HFFc6 (cell line): ENCODE measurements at places on chromosomes 11 and 22. TPM values are rescaled to one million over a fixed set of nuclear protein-coding genes. Genes with fewer than 3 reads are reported as not detected.

GRCh38 chr11:75428281-75428724 is 4.7 kb downstream of the KLHL35 start:
- H3K4me3 ChIP-seq = no peak overlapping the region
- H3K27me3 ChIP-seq = peaks cover 40% of the 10 kb centered on the region
- no peak overlapping the region for H3K27ac ChIP-seq
- H3K4me1 ChIP-seq = peaks cover 4% of the 10 kb centered on the region; the same call in 1 of the 2 replicates
- peaks cover 4% of the 10 kb centered on the region for H3K36me3 ChIP-seq

DNA sequence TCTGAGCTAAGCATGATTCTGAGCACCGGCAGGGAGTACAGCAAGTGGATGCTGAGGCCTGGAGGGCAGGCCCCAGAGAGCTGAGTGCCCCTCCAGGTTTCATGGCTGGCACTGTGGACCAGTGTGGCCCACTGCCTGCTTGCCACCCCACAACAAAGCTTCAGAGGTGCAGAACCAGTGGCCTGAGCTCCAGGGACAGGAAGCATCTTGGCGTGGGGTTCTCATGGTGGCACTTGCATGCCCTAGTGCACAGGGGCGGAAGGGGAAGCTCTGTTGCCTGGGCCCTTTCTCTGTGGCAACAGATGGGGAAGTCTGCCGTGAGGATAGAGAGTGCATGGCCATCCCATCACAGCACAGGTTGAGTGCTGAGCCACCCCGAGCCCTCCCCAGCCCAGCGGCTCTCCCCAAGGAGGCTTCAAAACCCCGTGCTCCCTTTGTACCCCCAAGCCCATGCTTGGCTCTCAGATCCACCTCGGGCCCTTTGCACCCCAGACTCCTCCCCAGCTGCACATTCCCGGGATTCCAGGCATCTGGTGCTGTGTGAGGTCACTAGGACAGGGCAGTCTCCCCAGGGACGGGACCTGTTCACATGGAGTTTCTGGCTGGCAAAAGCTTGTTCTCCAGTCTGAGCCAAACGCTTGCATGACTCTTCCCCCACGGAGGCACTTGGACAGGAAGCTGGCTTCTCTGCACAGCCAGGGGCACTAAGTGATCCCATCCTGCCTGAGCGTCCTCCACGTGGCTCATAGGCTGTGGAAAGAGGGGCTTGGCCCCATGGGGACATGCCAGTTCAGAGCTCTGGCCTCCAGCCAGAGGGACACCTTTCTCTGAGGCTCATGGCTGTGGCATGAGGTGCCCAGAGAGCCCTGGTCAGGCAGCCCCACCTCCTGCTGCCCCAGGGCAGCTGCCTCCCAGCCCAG is 4.2 kb downstream of the SLC25A1 start:
- peak; percentile 73 for DNase-seq
- H3K27me3 ChIP-seq = peaks cover 4% of the 10 kb centered on the region
- H3K4me3 ChIP-seq = peak overlapping the region; percentile 34
- peaks cover 11% of the 10 kb centered on the region; the same call in 1 of the 2 replicates for H3K36me3 ChIP-seq
- H3K27ac ChIP-seq = peak overlapping the region; percentile 98

GRCh38 chr11:64219354-64219684 is 6.7 kb downstream of the TRPT1 start:
- peaks cover 19% of the 10 kb centered on the region for H3K4me1 ChIP-seq
- H3K4me3 ChIP-seq = no peak overlapping the region
- no peak overlapping the region for H3K27ac ChIP-seq
- DNase-seq = no peak
- H3K27me3 ChIP-seq = no peaks in the 10 kb centered on the region; the same call in none of the 2 replicates

Gene B3GAT1
- not detected in 3 replicates for total RNA-seq
